PC-9 (cell line): ENCODE measurements at places on chromosomes 5 and 9. TPM values are rescaled to one million over a fixed set of nuclear protein-coding genes. Genes with fewer than 3 reads are reported as not detected.

IL7R gene
- 0.41 TPM in 1 of 2 replicates, not detected in the other for total RNA-seq

ZNF366 gene
- total RNA-seq, result 0.17 TPM in 1 of 2 replicates, not detected in the other

CYSRT1 gene
- 9.0 and 15.2 TPM in 2 replicates for total RNA-seq

PCDHB15 gene
- not detected in 2 replicates for total RNA-seq

TLR4 gene
- total RNA-seq, result 0.28 and 0.55 TPM in 2 replicates

DBH gene
- not detected in 2 replicates for total RNA-seq

CTSV gene
- total RNA-seq, result 47.3 and 65.2 TPM in 2 replicates

PTPN3 gene
- 19.0 and 20.2 TPM in 2 replicates for total RNA-seq

BAAT gene
- not detected in 2 replicates for total RNA-seq

PHF24 gene
- not detected in 2 replicates for total RNA-seq

SVEP1 gene
- 2.9 and 3.3 TPM in 2 replicates for total RNA-seq

RFX3 gene
- total RNA-seq, result 4.6 and 8.4 TPM in 2 replicates

ARHGEF37 gene
- 5.5 and 8.6 TPM in 2 replicates for total RNA-seq

DNA sequence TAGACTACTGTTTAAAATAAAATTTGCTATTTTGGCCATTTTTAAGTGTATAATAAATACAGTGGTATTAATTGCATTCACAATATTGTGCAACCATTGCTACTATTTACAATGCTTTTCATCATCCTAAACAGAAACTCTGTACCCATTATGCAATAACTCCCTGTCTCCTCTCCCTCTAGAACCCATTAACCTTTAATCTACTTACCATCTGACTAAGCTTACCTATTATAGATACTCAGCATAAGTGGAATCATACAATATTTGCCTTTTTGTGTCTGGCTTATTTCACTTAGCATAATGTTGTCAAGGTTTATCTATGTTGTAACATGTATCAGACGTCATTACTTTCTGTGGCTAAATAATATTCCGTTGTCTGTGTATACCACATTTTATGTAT lies 25.9 kb downstream of the CD14 start:
- H3K27ac ChIP-seq, result 0 out of 2 replicates have a peak overlapping the region, but pooled peaks have one; percentile 38
- no peak overlapping the region for H3K4me3 ChIP-seq
- DNase-seq, result no peak
- H3K36me3 ChIP-seq, result no peaks in the 10 kb centered on the region
- no peaks in the 10 kb centered on the region for H3K27me3 ChIP-seq

DNA sequence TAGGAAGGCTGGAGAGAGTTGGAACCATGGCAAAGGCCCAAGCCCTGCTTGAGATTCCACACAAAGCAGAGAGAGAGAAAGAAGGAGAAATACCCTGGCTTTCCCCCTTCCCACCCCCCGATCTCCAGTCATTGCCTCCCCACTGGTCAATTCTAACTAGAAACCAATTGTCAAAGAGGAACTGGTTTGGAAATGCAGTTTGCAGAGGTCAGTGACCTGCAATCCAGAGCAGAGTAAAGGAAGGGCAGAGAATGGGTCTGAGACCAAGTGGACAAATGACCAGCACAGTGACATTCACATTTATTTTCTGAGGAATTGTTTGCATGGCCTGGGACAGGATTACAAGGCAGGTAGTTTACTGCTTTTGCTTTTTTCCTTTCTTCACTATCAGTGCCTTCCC lies 37.5 kb upstream of the ZFYVE16 start:
- H3K4me1 ChIP-seq, result no peaks in the 10 kb centered on the region
- H3K27me3 ChIP-seq, result no peaks in the 10 kb centered on the region
- no peak overlapping the region for H3K4me3 ChIP-seq

GRCh38 chr9:137670391-137671195 lies 51.8 kb downstream of the EHMT1 start:
- H3K4me3 ChIP-seq, result no peak overlapping the region
- no peak overlapping the region for H3K27ac ChIP-seq
- H3K27me3 ChIP-seq, result no peaks in the 10 kb centered on the region
- DNase-seq, result peak; percentile 70
- H3K36me3 ChIP-seq, result no peaks in the 10 kb centered on the region
- no peaks in the 10 kb centered on the region for H3K4me1 ChIP-seq

- H3K27me3 ChIP-seq, result no peaks in the 10 kb centered on the region
- H3K4me3 ChIP-seq, result no peak overlapping the region
- H3K4me1 ChIP-seq, result peaks cover 29% of the 10 kb centered on the region
- DNase-seq, result no peak
- no peaks in the 10 kb centered on the region for H3K36me3 ChIP-seq
These were observed 50.0 kb downstream of the TENT4A start for GRCh38 chr5:6763191-6763590.

DNA sequence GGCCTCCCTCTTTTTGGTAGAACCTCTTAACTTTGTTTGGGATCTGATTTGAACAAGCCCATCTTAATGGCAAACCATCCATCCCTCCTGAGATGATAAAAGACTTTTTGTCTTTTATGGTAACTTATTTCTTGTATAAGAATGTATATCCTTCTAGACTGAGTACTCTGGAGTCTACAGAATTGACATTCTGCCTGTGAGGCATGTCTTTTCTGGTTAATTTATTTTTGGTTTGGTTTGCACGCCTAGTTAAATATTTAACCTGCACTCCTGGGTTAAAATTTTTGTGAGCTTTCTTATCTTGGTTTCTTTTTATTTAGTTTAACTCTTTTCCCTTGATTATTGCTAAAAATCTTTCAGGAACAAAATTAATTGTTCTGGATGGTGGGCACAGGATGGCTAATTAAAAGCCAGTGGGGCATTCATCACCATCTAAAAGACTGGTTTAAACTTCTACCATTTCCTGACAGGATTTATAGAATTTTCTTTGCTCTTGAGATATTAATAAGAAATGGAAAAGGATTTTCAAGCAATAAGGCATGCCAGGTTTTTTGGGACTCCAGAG lies 50.3 kb downstream of the PHAX start:
- no peaks in the 10 kb centered on the region for H3K4me1 ChIP-seq
- H3K4me3 ChIP-seq, result no peak overlapping the region
- no peak for DNase-seq

DNA sequence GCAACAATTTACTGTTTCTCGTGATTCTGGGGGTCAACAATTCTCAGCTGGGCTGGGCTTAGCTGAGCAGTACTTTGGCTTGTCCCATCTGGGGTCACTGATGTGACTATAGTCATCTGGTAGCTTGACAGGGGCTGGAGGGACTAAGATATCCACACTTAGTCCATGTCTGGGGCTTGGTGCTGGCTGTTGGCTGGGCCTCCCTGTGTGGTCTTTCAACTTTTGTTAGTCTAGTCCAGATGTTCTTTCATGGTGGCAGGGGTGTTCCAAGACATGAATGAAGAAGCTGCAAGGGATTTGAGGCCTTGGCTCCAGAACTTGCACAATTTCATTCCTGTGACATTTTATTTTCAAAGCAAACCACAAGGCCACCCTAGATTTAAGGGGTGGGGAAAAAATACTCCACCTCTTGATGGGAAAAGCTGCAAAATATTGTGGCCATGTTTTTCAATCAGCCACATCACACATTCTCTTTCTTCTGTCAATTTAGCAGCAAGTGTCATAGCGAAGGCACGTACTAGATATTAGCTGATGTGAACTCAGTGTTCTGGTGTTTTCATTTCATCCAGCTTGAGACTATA lies 59.2 kb downstream of the TSSK1B start:
- DNase-seq, result no peak
- H3K27me3 ChIP-seq, result no peaks in the 10 kb centered on the region
- no peak overlapping the region for H3K4me3 ChIP-seq
- no peaks in the 10 kb centered on the region for H3K36me3 ChIP-seq
- no peaks in the 10 kb centered on the region for H3K4me1 ChIP-seq

- no peaks in the 10 kb centered on the region for H3K27me3 ChIP-seq
- H3K27ac ChIP-seq, result no peak overlapping the region
- H3K4me1 ChIP-seq, result peaks cover 38% of the 10 kb centered on the region
These were observed 594.7 kb upstream of the WWC1 start for GRCh38 chr5:167696558-167697314.

DNA sequence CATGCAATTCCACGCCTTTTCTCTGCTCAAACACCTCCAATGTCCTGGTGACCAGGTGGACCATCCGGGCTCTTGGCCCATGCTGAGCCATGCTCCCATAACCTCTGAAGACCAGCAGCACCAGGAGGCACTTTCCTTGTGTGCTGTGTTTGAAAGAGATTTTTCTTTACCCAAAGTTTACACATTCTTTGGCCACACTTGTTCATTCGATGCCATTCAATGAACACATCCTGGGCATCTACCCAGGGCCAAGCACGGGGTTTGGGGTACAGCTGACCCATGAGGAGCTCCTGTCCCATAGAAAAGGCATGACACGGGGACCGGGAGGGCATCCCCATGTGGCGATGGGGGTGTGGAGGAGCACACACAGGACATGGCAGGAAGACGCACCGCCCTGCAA lies 77.1 kb upstream of the IRX1 start:
- no peak for DNase-seq
- no peak overlapping the region for H3K27ac ChIP-seq
- peaks cover 60% of the 10 kb centered on the region for H3K27me3 ChIP-seq
- no peak overlapping the region for H3K4me3 ChIP-seq
- no peaks in the 10 kb centered on the region for H3K4me1 ChIP-seq

GRCh38 chr9:23850690-23851629 lies 24.9 kb upstream of the ELAVL2 start:
- DNase-seq, result no peak
- H3K36me3 ChIP-seq, result no peaks in the 10 kb centered on the region
- no peak overlapping the region for H3K4me3 ChIP-seq
- H3K27me3 ChIP-seq, result no peaks in the 10 kb centered on the region

DNA sequence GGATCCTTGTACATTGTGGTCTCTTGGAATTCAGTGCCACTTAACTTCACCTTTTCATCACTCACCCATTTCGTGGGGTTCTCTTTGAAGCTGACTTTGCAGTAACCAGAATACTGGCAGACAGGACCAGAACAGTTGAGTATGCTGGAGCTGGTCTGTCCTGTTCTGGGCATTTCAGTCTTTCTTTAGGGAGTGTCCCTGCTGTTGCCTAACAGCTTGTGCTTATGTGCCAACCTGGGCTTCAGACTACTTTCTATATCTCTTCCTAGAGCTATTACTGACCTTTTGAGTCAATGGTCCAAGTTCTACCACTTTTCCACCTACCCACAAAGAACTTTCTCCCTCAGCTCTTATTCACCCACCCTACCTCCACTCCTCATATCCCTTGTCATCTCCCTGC lies 10.0 kb upstream of the INSL6 start:
- no peaks in the 10 kb centered on the region for H3K27me3 ChIP-seq
- DNase-seq, result no peak
- no peak overlapping the region for H3K27ac ChIP-seq
- no peaks in the 10 kb centered on the region for H3K36me3 ChIP-seq

- no peak overlapping the region for H3K4me3 ChIP-seq
- no peak for DNase-seq
- H3K4me1 ChIP-seq, result no peaks in the 10 kb centered on the region
- H3K27ac ChIP-seq, result no peak overlapping the region
- H3K36me3 ChIP-seq, result peaks cover 68% of the 10 kb centered on the region
These were observed 34.1 kb upstream of the TTC23L start for GRCh38 chr5:34804913-34805312.

- no peaks in the 10 kb centered on the region for H3K36me3 ChIP-seq
- no peaks in the 10 kb centered on the region for H3K4me1 ChIP-seq
- H3K27me3 ChIP-seq, result no peaks in the 10 kb centered on the region
- DNase-seq, result no peak
- H3K4me3 ChIP-seq, result no peak overlapping the region
These were observed 210.5 kb downstream of the CSNK1G3 start for GRCh38 chr5:123722451-123722850.

GRCh38 chr5:160312134-160312959 lies at the start of gene CCNJL:
TSS of gene CCNJL (minus strand) at chr5:160312564. CDS start at chr5:160311923, 641 bp downstream.
- peak within 1 kb of the TSS; percentile 78 for H3K4me3 ChIP-seq
- peak within 1 kb of the TSS; percentile 60 for H3K27ac ChIP-seq
- peaks cover 6% of the 10 kb centered on the region; the same call in 1 of the 2 replicates for H3K36me3 ChIP-seq
- H3K4me1 ChIP-seq, result peaks cover 46% of the 10 kb centered on the region

- H3K27ac ChIP-seq, result no peak overlapping the region
- H3K4me3 ChIP-seq, result no peak overlapping the region
- H3K27me3 ChIP-seq, result no peaks in the 10 kb centered on the region
- H3K36me3 ChIP-seq, result 0 out of 2 replicates have a peak, but pooled peaks cover 3% of the 10 kb centered on the region
These were observed 39.3 kb upstream of the KIAA1958 start for GRCh38 chr9:112447283-112447761.

DNA sequence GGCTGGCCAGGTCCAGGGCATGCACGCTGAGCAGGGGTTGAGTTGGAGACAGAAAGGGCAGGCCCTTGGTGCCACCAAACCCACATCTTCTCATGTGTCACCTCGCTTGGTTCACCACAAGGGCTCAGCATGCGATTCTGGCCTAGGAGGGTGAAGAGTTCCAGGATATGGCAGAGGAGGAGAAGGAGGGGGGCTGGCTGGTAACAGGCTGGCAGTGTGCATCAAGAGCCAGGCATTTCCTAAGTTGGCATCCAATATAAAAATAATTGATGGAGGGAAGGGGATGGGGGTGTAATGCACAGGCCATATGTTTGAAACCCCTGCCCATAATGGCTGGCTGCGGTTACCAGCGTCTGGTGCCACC lies 255.6 kb downstream of the NFIB start:
- no peak overlapping the region for H3K27ac ChIP-seq
- H3K27me3 ChIP-seq, result no peaks in the 10 kb centered on the region
- DNase-seq, result no peak
- H3K4me3 ChIP-seq, result no peak overlapping the region
- no peaks in the 10 kb centered on the region for H3K36me3 ChIP-seq

GRCh38 chr5:64418013-64418412 lies 87.8 kb upstream of the RGS7BP start:
- H3K27ac ChIP-seq, result no peak overlapping the region
- H3K27me3 ChIP-seq, result no peaks in the 10 kb centered on the region
- no peaks in the 10 kb centered on the region for H3K4me1 ChIP-seq
- no peak for DNase-seq

- no peaks in the 10 kb centered on the region for H3K27me3 ChIP-seq
- no peak overlapping the region for H3K4me3 ChIP-seq
- DNase-seq, result no peak
- H3K27ac ChIP-seq, result no peak overlapping the region
These were observed 30.2 kb downstream of the SH3PXD2B start for GRCh38 chr5:172424111-172424490.
